Neural crest cell (in vitro differentiated cells): ENCODE measurements at places on chromosomes 12 and 14.

DNA sequence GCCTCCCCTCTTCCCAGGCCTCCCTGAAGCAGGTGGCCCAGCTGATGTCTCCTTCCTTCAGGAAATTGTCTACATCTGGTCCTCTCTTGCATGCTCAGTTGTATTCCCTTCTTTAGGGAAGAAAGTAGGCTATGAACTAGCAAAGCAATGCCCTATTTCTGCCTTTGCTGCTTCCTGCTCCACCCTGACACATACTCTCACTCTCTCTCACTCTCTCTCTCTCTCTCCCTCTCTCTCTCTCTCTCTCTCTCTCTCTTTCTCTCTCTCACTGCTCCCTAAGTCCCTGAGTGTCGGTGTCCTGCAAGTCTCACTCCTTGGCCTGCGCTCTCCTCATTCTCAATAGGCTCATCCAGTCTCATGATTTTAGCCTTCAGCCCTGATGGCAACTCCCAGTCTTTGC lies 19.4 kb upstream of the PARP11 start:
- no peak for DNase-seq

DNA sequence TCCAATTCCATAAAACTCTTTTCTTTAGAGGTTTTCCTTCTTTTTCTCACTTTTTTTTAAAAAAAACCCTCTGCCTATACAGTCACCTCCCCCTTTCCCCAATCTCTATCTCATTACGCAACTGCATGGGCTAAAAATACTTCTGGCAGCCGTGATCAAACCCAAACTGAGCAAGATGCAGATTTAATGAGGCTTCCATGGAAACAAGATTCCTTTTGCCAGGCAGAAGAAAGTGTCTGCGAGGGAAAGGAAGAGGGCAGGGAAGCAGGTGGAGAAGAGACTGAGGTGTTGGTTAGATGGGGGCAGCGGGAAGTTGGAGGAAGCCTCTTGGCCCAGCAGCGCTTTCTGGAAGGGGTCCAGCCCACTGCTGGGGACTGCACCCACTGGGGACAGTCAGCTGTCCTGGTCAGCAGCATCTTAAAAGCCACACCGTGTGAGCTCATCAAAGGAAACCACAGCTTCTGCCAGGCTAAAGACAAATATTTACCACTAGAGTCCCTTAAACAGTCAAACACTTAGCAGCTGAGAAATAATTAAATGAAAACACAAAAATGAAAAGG lies 90.4 kb downstream of the SLC8A3 start:
- no peak for DNase-seq

- DNase-seq = no peak
These were observed 17.1 kb downstream of the CATSPERB start for GRCh38 chr14:91714805-91715204.

- no peak for DNase-seq
These were observed 250.6 kb downstream of the AEBP2 start for GRCh38 chr12:19689801-19690472.

GRCh38 chr14:52690983-52691760 lies 4.2 kb downstream of the ERO1A start:
- no peak for DNase-seq

DNA sequence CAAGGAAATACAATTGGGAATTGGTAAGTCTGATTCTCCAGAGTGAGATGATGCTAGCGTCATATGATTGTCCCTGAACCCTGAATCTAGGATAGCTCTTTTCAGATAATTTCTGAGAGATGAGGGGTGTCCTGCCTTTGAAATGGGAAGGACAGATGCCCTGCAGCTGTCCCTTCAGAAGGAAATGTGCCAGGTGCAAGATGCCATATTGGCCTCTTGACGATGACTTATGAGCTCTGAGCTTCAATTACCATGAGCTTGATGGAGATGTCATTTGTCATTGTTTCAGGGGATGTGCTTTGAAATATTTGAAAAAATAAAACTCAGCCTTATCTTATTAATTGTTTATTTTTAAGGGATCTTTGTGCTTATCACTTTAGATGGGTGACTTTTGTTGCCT lies 185.1 kb downstream of the DACT1 start:
- no peak for DNase-seq

DNA sequence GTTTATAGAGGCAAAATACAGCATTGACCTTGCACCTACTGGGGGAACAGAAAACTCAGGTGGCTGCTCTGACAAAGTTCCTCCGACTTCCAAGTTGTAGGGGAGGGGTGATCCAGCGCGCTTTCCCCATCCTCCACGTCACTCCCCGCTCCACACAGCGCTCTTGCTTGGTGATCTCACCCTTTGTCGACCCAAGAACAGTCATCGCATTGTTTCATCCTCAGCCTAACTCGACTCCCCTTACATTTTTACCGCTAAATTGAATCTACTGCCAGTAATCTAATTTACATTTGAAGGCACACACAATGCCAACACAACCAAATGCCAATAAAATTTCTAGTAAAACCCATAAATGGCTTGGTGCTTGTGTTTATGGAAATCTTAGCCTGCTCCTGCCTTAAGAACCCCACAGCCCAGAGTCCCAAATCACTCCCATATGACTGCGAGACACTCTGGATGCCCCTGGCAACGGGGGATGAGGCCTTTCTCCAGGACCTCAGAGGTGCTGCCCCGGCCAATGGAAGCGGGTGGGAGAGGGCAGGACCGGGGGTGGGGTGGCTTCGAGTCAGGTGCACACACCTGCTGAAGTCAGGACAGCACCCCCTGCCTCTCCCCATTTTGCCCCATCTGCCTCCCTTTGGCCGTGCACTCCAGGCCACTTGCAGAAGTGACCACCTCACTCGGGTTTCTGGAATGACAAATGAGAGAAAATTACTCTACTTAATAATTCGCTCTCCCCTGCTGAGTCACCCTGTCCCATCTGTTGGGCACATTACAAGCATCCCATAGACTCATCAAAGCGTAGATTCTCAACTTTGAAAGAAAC lies 98.2 kb upstream of the GSC start:
- DNase-seq = peak; percentile 35

DNA sequence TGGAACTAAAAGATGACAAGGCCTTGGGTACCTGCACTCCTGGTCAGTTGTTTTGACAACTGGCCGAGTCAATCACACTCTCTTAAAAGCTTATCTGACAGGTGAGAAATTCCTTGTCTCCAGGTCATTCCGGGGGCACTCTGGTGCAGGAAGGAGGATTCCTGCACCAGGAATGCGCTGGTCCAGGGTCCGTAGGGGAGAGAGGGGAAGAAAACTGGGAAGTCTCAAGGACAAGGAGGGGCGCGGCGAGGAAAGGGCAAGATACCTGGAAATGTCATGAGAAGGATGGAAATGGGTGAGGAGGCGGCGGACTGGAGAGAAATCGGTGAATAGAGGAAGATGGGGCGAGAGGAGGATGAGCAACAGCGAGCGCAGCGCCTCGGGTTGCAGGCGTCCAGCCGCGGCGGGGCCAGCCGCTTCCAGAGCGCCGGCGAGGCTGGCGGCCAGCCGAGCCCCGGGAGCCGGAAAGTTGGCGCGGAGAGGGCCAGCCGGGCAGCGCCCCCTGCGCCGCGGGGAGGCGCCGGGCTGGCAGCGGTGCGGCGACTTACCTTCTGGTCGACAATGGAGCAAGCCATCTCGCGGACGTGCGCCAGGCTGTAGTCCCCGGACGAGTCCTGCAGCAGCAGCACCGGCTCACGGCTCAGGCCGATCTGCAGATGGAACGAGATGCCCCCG lies 809 bp downstream of the PRKD1 start:
- DNase-seq = peak; percentile 48

DNA sequence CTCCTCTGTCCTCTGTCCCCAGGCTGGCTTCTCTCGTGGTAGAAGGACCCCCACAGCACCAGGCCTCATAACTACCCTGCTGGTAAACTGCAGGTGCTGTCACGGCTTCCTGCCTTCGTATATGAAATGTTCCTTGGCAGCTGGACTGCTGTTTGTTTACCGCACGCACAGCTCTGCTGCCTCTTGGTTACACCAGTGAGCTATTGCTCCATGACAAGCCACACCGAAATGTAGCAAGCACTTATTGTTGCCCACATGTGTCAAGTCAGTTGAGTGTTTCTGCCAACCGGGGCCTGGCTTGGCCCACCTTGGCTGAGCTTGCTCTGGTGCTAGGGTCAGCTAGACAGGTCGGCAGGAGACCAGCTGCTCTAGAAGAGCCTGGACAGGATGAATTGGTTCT lies 21.7 kb upstream of the TCL1B start:
- DNase-seq = no peak

GRCh38 chr12:62805517-62805916 lies 129.4 kb downstream of the PPM1H start:
- DNase-seq = no peak

- DNase-seq = no peak
These were observed 30.0 kb downstream of the SLC38A2 start for GRCh38 chr12:46342562-46343033.
